Stomach (tissue), 19 donors: ENCODE measurements at places on chromosomes 11 and 22. TPM values are rescaled to one million over a fixed set of nuclear protein-coding genes. Genes with fewer than 3 reads are reported as not detected.

DNA sequence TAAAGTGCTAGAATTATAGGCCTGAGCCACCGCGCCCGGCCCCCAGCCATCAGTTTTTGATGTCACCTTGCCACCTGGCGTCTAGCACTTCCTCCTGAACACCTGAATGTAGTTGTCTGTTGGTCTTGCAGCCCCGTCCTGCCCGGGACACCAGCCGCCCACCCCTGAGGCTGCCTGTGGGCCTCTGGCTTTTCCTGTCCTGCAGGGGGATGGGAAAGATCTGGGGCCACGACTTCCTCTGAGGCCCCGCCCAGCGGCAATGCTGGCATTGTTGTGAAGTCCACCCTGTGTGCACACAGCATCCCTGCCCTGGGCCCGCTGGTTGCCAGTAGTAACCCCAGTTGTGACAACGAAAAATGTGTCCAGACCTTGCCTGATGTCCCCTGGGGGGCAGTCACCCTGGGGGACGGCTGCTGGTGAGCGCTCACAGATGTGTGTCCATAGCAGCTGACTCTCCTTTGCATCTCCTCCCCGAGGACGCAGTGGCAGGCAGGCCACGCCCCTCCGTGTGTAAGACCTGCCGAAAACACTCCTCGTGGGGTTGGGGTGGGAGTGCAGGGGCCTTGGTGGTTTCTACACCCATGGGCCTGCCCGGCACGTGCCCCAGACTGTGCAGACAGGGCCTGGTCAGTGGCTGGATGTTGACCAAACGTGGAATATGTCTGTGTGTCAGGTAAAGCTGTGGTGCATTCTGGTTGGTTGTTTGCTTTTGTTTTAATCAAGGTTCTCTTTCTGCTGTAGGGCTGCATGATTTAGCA, 6.8 kb downstream of the SELENOO start:
- DNase-seq = no peak
- no peak overlapping the region for H3K27ac ChIP-seq
- peaks cover 87% of the 10 kb centered on the region for H3K36me3 ChIP-seq
- peaks cover 53% of the 10 kb centered on the region for H3K4me1 ChIP-seq

GRCh38 chr11:43892851-43893250, 12.2 kb downstream of the ALKBH3 start:
- no peak for DNase-seq
- H3K36me3 ChIP-seq = peaks cover 93% of the 10 kb centered on the region

- no peaks in the 10 kb centered on the region for H3K36me3 ChIP-seq
- no peak for DNase-seq
- H3K4me3 ChIP-seq = no peak within 1 kb of the TSS
- H3K4me1 ChIP-seq = peaks cover 15% of the 10 kb centered on the region
- peaks cover 69% of the 10 kb centered on the region for H3K27me3 ChIP-seq
Observed at GRCh38 chr11:72673943-72674828, at the start of gene PDE2A. Gene PDE2A, minus strand, starts transcription at chr11:72674422. Its CDS starts 215 bp downstream, at chr11:72674207.

DNA sequence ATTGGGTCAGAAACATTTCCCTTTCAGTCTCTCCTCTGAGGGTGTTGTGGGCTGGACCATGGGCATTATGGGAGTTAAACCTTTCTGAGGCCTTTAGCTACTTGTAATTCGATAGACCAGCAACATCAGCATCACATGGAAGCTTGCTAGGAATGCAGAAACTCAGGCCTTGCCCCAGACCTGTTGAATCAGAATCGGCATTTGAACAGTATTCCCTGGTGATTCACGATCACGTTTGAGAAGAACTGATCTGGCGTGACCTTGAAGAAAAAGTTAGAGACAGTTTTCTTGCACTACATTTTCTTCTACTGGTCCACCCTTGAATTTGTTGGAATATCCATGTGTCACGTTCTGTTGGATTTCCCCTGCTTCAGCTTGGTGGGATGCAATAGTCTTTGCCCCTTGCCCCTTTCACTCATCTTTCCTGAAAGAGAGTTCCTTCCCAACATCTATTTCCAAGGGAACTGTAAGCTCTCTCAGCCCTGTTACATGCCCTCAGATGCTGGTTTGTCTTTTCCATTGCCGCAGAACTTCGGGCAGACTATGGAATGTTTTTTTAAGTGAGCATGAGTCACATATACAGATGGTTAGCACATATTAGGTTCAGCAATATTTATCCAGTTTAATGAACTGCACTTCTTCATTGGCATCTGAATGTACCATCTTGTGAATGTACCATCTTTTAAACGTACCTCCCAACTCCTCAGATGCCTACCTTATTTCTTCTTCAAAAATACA, 23.9 kb downstream of the EHF start:
- H3K27me3 ChIP-seq = no peaks in the 10 kb centered on the region
- H3K36me3 ChIP-seq = peaks cover 27% of the 10 kb centered on the region
- H3K27ac ChIP-seq = no peak overlapping the region
- H3K4me1 ChIP-seq = peaks cover 53% of the 10 kb centered on the region
- DNase-seq = no peak
- no peak overlapping the region for H3K4me3 ChIP-seq

- H3K4me3 ChIP-seq = no peak overlapping the region
- no peak overlapping the region for H3K27ac ChIP-seq
- DNase-seq = no peak
- no peaks in the 10 kb centered on the region for H3K36me3 ChIP-seq
Observed at GRCh38 chr11:105357146-105357545, 217.6 kb upstream of the CARD18 start.

GRCh38 chr11:74846770-74847169, 98.1 kb downstream of the RNF169 start:
- no peak for DNase-seq
- H3K27ac ChIP-seq = no peak overlapping the region
- no peak overlapping the region for H3K4me3 ChIP-seq
- no peaks in the 10 kb centered on the region for H3K27me3 ChIP-seq
- peaks cover 68% of the 10 kb centered on the region for H3K36me3 ChIP-seq
- no peaks in the 10 kb centered on the region for H3K4me1 ChIP-seq

DNA sequence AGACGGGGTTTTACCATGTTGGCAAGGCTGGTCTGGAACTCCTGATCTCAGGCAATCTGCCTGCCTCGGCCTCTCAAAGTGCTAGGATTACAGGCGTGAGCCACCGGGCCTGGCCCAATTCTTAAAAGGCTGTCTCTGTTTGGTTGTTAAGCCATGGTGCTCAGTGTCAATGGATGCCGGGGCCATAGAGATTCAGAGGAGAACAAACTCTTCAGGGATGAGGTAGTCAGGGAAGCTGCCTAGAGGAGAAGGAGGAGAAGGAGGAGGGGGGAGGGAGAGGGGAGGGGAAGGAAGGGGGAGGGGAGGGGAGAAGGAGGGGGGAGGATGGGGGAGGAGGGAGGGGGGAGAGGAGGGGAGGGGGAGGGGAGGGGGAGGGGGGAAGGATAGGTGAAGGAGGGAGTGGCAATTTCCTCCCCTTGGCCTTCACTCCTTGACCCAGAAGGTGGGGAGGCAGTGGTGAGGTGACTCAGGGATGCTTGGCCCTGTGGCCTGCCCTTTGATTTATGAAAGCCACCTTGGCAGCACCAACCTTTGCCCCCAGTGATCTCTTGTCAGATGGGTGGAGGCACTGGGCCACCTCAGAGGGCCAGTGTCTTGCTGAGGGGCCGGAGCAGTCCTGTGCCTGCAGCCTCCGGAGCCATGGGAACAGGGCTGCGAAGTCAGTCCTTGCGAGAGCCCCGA, at the start of gene C11orf86:
Gene C11orf86 (plus strand): TSS at position 581 of the 681 bp plus-strand sequence. CDS start 59 bp downstream, at position 640.
- no peaks in the 10 kb centered on the region for H3K27me3 ChIP-seq
- no peak for DNase-seq
- peaks cover 3% of the 10 kb centered on the region for H3K4me1 ChIP-seq
- no peak within 1 kb of the TSS for H3K4me3 ChIP-seq
- no peaks in the 10 kb centered on the region for H3K36me3 ChIP-seq

DNA sequence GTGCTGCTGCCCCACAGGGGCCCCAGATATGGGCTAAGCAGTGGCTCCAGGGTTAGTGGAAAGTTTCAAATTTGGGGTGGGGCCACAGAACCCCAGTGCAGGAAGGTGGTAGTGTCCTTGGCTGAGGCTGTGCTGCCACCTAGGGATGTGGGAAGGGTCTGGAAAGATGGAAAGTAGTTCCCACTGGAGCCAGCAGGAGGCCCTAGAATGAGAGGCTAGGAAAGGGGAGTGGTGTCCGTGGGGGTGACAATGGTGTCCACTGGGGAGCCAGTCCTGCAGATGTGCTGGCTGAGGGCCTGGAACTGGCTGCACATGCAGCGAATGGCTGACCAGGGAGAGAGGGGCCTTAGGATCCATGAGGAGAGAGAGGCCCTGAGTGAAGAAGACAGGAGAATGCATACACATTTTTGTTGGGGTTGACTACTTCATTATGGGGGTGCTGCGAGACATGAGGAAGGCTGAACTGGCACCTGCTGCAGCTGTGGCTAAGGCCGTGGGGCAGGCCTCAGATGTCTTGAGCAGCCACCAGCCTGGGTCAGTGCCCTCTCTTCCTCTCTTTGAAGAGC, 21.1 kb downstream of the RFPL3 start:
- peak; percentile 49 for DNase-seq
- no peak overlapping the region for H3K4me3 ChIP-seq
- H3K27me3 ChIP-seq = no peaks in the 10 kb centered on the region
- H3K36me3 ChIP-seq = no peaks in the 10 kb centered on the region
- H3K27ac ChIP-seq = no peak overlapping the region

DNA sequence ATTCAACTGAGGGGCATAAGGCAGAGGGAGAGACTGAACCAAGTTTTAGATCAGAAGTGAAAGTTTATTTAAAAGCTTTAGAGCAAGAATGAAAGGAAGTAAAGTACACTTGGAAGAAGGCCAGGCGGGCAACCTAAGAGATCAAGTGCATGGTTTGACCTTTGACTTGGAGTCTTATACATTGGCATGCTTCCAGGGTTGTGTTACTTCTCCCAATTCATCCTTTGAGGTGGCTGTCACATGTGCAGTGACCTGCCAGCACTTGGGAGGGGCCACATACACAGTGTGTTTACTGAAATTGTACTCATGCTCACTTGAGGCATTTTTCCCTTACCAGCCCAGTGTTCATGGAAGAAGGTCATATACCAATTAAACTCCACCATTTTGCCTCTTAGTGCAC, 30.4 kb downstream of the CYP2R1 start:
- no peaks in the 10 kb centered on the region for H3K4me1 ChIP-seq
- H3K27ac ChIP-seq = no peak overlapping the region
- no peaks in the 10 kb centered on the region for H3K36me3 ChIP-seq

DNA sequence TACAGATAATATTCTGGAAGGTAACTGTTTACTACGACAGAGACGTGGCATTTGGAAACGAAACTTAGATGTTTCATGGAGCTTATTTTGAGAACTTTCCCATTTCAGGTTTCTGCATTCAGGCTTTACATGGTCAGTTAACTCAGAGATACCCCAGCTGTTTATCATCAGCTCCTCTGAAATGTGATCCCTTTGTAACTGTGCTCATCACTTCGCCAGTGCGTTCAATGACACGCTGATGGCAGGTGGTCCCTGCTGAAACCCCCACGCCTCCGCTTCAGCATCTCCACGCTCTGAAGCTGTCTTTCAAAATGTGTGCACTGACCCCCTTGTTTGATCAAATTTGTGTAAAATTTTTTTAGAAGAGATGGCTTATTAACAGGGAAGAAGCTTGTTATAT, 30.5 kb downstream of the ALG12 start:
- H3K27ac ChIP-seq = no peak overlapping the region
- H3K36me3 ChIP-seq = peaks cover 71% of the 10 kb centered on the region
- no peaks in the 10 kb centered on the region for H3K27me3 ChIP-seq
- DNase-seq = no peak

- peaks cover 28% of the 10 kb centered on the region for H3K4me1 ChIP-seq
- H3K27ac ChIP-seq = peak overlapping the region; percentile 86
- no peaks in the 10 kb centered on the region for H3K36me3 ChIP-seq
- DNase-seq = peak; percentile 63
- H3K4me3 ChIP-seq = no peak overlapping the region
- no peaks in the 10 kb centered on the region for H3K27me3 ChIP-seq
Observed at GRCh38 chr11:16958833-16959232, 55.4 kb downstream of the PLEKHA7 start.

- H3K27ac ChIP-seq = no peak overlapping the region
- H3K36me3 ChIP-seq = no peaks in the 10 kb centered on the region
- H3K4me3 ChIP-seq = no peak overlapping the region
- no peak for DNase-seq
- H3K4me1 ChIP-seq = peaks cover 3% of the 10 kb centered on the region
Observed at GRCh38 chr11:1346669-1347390, 37.4 kb upstream of the TOLLIP start.

- H3K4me1 ChIP-seq = peaks cover 62% of the 10 kb centered on the region
- no peak overlapping the region for H3K4me3 ChIP-seq
- H3K27me3 ChIP-seq = no peaks in the 10 kb centered on the region
- peak overlapping the region; percentile 94 for H3K27ac ChIP-seq
- H3K36me3 ChIP-seq = no peaks in the 10 kb centered on the region
Observed at GRCh38 chr22:49937758-49938564, 19.5 kb downstream of the CRELD2 start.

- H3K4me1 ChIP-seq = no peaks in the 10 kb centered on the region
- no peak overlapping the region for H3K4me3 ChIP-seq
- DNase-seq = no peak
- no peaks in the 10 kb centered on the region for H3K27me3 ChIP-seq
- H3K36me3 ChIP-seq = no peaks in the 10 kb centered on the region
Observed at GRCh38 chr11:58121096-58121495, 4.2 kb downstream of the OR9I1 start.

DNA sequence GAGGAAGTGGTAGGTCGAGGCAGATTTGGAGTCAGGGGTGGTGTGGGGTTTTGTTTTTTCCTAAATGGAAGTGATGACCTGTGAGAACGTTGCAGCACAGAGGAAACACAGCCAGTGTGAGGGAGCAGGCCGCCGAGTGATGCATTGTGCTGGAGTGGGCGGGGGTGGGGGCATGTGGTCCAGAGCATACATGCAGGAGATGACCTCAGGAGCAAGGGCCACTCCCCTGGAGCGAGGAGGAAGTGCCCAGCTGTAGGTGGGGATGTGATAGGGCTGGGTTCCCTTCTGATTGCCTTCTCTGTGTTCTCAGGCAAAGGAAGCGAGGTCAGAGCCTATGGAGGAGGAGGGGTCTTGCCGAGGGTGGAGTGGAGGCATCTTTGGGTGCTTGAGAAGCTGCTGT, 81.4 kb downstream of the PPP6R3 start:
- peaks cover 66% of the 10 kb centered on the region for H3K4me1 ChIP-seq
- no peak overlapping the region for H3K4me3 ChIP-seq
- peaks cover 78% of the 10 kb centered on the region for H3K36me3 ChIP-seq
- no peaks in the 10 kb centered on the region for H3K27me3 ChIP-seq
- H3K27ac ChIP-seq = peak overlapping the region; percentile 38

GRCh38 chr22:43241138-43241597, 54.2 kb upstream of the TTLL12 start:
- no peak overlapping the region for H3K27ac ChIP-seq
- no peak for DNase-seq
- peaks cover 11% of the 10 kb centered on the region for H3K4me1 ChIP-seq
- H3K27me3 ChIP-seq = no peaks in the 10 kb centered on the region

GRCh38 chr11:73667891-73668290, 21.5 kb downstream of the PLEKHB1 start:
- no peak for DNase-seq
- H3K4me3 ChIP-seq = no peak overlapping the region
- H3K27me3 ChIP-seq = no peaks in the 10 kb centered on the region
- peaks cover 10% of the 10 kb centered on the region for H3K4me1 ChIP-seq
- H3K27ac ChIP-seq = no peak overlapping the region
- H3K36me3 ChIP-seq = no peaks in the 10 kb centered on the region

GRCh38 chr11:116217006-116217405, 555.8 kb downstream of the BUD13 start:
- no peaks in the 10 kb centered on the region for H3K36me3 ChIP-seq
- H3K27me3 ChIP-seq = peaks cover under 1% of the 10 kb centered on the region
- DNase-seq = peak; percentile 66
- H3K4me3 ChIP-seq = no peak overlapping the region
- H3K27ac ChIP-seq = no peak overlapping the region

Gene RPL3
- 1,959 TPM for total RNA-seq

Gene MAPK8IP1
- total RNA-seq = 2.9 TPM
